ENCODE measurements at places on chromosomes 6 and 20. TPM values are rescaled to one million over a fixed set of nuclear protein-coding genes. Genes with fewer than 3 reads are reported as not detected.

DNA sequence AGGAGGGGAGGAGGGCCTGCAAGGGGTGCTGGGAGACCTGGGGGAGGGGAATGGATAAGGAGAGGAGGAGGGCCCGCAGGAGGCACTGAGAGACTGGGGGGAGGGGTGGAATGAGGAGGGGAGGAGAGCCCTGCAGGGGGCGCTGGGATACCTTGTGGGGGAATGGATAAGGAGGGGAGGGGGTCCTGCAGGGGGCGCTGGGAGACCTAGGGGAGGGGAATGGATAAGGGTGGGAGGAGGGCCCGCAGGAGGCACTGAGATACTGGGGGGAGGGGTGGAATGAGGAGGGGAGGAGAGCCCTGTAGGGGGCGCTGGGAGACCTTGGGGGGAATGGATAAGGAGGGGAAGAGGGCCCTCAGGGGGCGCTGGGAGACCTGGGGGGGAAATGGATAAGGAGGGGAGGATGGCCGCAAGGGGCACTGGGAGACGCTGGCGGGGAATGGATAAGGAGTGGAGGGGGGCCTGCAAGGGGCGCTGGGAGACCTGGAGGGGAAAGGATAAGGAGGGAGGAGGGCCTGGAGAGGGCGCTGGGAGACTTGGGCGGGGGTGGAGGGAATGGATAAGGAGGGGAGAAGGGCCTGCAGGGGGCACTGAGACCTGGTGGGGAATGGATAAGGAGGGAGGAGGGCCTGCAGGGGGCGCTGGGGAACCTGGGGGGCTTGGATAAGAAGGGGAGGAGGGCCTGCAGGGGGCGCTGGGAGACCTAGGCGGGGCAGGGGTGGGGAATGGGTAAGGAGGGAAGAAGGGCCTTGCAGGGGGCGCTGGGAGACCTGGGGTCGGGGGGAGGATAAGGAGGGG lies 1.3 kb upstream of the CTCFL start:
- no peak for DNase-seq

The GPX6 gene
- total RNA-seq = not detected

- no peak for DNase-seq
These were observed 90.1 kb downstream of the CAP2 start for GRCh38 chr6:17483391-17484016.

DNA sequence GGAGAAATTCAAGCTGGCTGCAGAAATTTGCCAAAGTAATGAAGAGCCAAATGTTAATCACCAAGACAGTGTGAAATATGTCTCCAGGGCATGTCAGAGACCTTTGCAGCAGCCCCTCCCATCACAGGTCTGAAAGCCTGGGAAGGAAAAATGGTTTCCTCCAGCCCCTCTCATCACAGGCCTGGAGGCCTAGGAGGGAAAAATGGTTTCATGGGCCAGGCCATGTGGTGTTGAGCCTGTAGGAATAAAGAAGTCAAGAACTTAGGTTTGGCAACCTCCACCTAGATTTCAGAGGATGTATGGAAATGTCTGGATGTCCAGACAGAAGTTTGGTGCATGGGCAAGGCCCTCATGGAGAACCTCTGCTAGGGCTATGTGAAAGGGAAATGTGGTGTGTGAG lies 185.0 kb downstream of the SLC35F1 start:
- DNase-seq = no peak

The ACOT13 gene
- 2.3 TPM for total RNA-seq

DNA sequence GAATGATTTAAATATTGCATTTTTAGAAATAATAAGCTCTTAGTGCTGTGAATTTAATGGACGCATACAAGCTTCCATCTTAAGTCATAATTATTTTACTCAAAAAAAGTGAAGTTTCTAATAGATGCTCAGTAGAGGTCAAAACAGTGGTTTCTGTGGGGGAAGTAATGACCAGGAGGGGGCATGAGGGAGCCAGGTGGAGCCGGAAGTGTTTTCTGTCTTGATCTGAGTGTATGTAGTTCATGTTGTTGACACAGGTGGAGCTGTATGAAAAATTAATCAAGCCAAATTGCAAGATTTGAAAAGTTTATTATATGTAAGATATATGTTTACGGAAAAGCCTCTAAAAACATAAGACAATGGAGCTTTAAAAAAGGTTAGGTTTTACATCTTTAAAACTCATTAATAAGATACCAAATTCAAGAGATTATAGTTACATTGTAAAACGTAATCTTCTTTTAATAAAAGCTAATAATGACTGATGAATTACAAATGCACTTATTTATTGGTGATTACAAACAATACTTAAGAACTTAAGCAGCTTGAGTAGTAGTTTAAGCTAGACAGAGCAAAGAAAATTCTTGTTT lies 68.0 kb downstream of the PLAGL1 start:
- peak; percentile 71 for DNase-seq

The REV3L gene
- total RNA-seq = 18.1 TPM

The IGF2R gene
- total RNA-seq = 38.5 TPM

The OVOL2 gene
- total RNA-seq = not detected

The ZC2HC1B gene
- total RNA-seq = not detected

- DNase-seq = no peak
These were observed 62.1 kb downstream of the BMP2 start for GRCh38 chr20:6829510-6830116.

- DNase-seq = no peak
These were observed 79.2 kb upstream of the BACH2 start for GRCh38 chr6:90375681-90376439.

DNA sequence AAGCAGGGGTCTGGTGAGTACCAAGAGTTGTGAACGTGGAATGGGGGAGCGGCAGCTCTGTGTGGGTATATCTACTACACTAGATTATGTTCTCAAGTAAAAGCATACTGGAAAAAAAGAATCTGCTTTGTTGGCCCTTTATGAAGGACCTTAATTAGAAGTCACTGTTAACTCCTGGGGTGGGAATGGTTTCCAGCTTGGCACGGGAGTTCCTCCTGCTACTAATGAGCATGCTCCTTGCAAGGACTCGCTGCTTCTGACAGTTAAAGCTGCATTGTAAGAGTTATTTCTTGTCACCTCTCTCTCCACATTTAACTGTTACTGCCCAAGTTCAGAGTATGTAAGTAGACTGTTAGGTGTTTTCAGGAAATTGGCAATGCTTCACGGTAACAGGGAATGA lies 292.7 kb downstream of the ZFAND3 start:
- DNase-seq = no peak

DNA sequence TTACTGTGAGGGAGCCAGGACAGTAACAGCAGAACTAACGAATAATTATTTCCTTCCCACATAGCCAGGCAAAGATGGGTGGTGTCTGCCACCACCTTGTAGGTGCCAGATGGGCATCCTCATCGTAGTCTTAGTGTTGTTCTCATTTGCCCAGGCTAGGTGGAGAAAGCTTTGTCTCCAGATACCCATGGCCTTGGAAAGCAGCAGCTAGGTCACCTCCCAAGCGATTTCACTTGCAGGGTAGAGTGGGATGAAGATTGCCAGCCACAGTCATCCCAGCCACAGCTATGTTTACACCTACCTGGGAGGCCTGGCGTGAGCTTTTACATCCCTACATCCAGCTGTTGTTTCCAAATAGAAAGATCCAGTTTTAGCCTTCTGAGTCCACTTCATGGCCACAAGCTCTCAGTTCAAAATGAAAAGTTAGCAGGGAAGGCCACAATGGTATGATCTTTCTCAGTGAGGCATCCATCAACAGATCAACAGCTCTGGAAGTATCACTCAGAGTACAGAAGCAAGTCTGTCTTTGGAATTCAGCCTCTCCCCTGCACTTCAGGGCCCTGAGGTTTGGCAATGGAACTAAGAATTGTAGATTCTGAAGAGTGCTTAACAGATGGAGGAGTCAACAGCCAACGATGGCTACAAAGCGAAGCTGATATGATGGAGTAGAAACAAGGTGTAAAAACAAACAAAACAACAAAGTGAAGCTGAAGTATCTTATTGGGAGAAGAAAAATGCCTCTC lies 11.0 kb upstream of the SNRPC start:
- DNase-seq = no peak

DNA sequence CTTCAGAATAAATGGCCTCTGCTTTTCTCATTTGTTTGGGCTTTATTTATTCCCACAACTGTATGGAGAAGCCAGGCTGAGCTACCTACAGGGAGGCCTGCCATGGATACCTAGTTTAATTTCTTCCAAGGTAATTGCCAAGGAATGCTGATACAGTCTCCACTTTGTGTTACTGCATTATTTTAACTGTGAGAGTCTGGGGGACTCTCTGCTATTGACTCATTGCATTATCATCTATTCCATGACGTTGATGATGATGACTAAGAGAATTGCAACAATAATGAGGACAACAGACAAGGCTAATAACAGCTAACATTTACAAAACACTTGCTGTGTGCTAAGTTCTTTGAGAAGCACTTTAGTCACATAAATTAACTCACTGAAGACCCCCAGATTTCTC lies 88.3 kb upstream of the COL21A1 start:
- no peak for DNase-seq

- no peak for DNase-seq
These were observed 144.5 kb downstream of the CDH26 start for GRCh38 chr20:60102665-60103210.

DNA sequence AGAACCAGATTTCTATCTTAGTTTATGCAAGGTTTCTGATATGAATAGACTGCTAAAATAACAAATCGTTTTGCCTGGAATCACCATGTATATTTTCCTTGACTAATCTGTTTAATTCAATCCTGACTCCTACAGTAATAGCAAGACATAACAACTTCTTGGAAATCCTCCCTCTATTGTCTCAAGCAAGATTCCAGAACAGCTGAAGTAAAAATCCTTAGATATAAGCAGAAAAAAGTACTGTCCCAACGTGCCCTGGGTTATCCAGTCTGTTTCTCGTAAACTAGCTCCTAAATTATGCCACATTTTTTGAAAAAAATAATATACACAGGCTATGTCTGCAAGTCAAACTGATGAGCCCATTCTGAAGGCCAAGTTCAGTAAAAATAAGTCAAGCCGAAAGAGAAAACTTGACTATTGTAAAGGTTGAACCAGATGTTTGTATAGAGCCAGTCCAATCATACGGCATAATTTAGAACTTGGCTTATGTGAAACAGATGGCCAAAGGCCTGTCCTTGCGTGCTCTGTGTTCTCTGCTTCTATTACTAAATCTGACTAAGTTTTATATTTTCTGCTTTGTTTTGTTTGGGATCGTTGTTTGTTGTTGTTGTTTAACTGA lies 341.6 kb upstream of the NRSN1 start:
- DNase-seq = no peak

- DNase-seq = no peak
These were observed 102.6 kb downstream of the CDC5L start for GRCh38 chr6:44489910-44490604.

- no peak for DNase-seq
These were observed 8.5 kb upstream of the SIM1 start for GRCh38 chr6:100473182-100473581.

DNA sequence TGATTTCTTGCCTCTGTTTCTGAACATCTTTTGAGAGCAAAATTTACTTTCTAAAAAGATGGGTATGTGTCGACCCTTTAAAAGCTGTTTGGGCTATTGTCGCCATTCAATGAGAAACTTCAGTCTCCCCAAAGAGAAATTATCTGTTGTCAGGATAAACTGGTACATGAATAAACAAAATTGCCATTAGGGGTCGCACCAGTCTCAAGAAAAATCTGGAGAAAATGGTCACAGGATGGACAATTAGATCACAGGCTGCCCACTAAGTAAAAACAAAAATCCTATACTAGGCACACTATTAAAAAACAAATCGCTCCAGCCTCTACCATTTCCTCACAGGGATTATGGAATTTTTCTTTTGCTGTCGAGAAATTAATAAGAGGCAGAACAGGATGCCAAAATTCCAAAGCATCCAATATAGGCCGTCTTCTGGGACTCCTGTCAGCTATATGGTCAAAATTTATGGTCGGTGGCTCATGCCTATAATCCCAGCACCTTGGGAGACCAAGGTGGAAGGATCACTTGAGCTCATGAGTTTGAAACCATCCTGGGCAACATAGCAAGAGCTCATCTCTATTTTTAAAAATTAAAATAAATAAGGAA lies 5.5 kb upstream of the HLA-E start:
- no peak for DNase-seq

The GNL1 gene
- total RNA-seq = 159 TPM

DNA sequence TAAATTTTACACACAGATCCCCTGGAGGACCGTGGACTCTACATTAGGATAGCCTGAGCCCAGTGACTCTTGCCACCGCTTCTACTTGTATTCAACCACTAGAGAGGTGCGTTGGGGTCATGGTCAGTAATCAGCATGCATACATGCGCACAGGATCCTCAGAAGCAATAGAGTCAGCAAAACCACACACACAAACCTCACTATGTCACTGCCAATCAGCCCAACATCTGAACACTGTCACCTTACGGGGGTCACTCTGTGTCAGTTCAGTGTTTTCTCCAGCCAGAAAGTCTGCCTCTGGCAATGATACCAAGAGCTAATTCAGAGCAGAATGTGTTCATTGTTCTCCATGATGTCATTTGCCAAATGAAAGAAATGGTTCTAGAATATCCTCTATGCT lies 225.3 kb downstream of the KHDC1L start:
- no peak for DNase-seq

DNA sequence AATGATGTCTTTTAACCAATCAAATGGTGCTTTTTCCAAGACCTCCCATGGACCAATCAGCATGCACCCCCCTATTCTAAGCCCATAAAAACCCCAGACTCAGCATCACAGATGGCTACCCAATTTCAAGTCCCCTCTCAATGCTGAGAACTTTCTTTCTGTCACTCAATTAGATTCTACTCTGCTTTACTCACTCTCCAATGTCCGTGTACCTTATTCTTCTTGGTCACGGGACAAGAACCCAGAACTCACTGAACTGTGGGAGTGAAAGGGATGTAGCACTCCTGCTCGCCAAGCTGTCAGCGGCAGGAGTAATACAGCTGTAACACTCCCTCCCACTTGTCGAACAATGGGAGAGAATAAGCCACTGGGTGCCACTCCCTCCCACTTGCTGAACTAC lies 20.8 kb upstream of the MAP7 start:
- DNase-seq = no peak

The EYA2 gene
- not detected for total RNA-seq

GRCh38 chr6:7933794-7934193 lies 23.2 kb upstream of the TXNDC5 start:
- no peak for DNase-seq

- no peak for DNase-seq
These were observed 57.8 kb upstream of the NELFCD start for GRCh38 chr20:58923117-58923712.
